ENCODE measurements at places on chromosomes 12 and 14.

DNA sequence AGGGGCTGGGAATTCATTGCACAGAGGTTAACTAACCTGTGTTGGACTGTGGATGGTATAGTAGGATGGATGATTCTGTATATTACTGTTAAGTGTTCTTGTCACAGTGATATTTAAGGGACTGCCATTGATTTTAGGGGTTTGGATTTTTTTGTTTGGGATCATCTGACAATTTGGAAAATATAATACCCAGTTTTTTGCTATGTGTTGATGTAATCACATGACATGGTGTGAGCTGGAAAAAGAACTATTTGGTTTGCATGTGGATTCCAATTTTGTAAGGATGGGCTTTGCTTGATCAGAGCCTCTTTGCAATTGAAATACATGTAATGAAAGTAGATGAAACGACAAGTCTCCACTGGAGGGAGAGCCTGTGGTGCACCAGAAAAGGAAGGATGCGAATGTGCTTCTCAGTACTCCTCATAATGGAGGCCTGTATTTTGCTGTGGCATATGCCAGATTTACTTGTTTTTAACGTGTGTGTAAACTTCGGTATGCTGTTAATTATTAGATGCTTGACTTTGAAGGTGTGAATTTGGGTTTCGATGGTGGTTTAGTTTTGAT lies 2.7 kb downstream of the DYRK2 start:
- peak; percentile 63 for DNase-seq

DNA sequence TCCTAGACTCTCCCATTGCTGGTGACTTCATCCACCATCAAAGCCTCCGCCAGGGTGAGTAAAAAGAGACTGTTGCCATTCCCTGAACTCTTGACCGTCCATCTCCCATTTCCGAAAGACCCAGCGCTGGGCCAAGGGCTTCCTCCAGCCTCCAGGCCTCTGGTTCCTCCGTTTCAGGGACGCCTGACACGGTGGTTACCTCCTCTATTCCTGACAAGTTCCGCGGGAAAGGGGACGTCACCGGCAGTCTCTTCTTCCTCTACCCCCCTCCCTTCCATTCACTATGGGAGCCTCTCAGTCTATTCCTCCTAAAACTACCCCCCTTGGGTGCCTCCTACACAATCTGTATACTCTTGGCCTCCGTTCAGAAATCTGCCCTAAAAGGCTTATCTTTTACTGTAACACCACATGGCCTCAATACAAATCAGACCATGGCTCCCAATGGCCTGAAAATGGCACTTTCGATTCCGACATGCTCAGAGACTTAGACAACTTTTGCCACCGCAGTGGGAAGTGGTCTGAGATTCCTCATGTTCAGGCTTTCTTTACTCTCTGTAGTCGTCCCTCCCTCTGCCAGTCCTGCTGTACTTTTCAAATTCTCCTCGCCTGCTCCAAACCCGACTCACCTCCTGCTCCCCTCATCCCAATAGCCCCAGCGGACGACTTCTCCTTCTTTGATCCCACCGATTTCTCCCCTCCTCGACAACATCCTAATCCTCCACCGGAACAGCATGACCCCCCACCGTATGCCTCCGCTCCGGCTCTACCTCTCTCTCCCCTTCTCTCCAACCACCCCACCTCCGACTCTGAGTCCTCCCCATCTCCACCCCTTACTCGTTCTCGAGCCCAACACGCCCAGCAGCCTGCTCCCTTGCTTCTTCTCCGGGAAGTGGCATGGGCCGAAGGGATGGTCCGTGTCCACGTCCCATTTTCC lies 70.4 kb downstream of the MOK start:
- no peak for DNase-seq

DNA sequence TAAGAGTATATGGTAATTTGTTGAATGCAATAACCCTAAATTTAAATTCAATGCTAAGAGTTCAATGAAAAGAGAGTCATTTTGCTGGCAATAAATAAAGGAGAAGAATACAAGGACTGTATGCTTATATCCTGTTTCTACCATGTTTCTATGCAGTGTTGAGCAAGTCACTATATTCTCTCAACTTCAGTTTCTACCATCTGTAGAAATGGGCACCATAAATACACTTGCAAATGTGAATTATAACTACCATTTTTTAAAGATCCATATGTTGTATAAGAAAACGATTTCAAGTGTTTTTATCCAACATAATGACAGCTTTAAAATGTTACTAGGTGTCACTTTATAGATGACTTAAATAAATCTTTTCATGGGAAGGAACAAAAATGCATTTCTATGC lies 170.3 kb downstream of the CEP128 start:
- DNase-seq: no peak

DNA sequence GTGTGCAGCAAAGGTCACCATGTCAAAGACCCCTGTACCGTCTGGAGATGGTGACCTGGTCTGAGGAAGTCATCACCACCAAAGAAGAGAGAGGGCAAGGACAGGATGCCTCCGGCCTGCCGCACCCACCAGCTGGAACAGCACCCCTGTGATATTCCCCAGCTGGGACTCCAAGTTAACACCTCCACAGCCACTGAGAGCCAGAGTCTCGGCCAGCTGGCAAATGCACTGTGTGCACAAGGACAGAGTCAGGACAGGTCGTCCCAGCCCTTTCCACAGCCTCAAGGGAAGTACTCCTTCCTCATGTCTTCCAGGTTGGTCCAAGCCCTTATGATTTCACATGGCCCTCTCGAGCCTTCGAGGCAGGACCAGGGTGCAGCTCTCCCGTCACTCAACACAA lies 19.3 kb upstream of the FKBP4 start:
- DNase-seq: no peak

GRCh38 chr12:66152732-66153131 lies 17.1 kb downstream of the TMBIM4 start:
- DNase-seq: no peak

DNA sequence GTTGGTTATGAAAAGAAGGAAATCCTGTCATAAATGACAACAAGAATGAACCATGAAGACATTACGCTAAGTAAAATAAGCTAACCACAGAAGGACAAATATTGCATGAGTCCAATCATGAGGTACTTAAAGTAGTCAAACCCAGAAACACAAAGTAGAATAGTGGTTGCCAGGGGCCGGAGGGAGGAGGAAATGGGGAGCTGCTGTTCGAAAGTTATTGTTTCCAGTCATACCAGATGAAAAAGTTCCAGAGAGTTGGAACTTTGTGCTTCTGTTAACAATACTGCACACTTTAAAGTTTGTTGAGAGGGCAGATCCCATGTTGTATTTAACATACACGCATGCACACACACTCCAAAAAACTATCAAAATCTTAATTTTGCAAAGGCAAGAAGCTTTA lies 69.3 kb downstream of the COCH start:
- DNase-seq: no peak

- no peak for DNase-seq
Observed at GRCh38 chr12:31353750-31354708, 28.1 kb upstream of the SINHCAF start.

- DNase-seq: no peak
Observed at GRCh38 chr12:15797818-15798217, 8.6 kb upstream of the EPS8 start.

DNA sequence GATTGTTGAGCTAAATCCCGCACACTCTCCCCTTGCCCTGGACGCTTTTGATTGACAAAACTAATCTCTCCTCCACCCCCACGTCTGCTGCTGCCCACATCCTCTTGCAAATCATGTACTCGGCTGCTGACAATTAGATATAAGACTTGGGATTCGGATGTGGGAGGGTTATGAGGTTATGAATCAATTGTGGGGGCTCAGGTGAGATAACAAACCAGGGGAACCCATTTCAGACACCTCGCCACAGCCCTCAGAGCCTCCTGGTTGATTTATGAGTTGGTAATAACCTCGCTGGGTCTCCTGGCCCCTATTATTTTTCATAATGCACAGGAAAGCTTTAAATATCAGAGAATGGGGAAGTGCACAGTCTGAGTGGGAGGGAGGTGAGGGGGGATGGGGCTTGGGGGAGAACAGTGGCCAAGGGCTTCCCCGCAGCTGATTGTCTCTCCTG lies 449.9 kb downstream of the DPF3 start:
- DNase-seq: peak; percentile 40

DNA sequence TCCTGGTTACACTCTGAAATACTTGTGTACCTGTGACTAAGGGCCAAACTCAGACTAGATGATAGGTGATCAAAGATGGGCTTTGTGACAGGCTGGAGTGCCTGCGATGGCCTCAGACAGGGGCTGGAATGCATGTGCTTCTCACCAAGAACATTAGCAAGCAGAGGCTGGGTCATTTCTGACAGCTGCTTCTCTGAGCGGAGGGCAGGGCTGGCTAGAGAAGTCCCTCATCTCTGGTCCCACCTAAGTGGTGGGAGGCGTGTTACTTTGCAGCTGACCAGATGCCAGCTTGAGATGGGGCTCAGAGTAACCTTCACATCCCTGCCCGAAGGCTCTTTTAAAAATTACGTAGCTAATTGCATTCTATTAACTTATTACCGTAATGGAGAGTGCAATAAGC lies 106.8 kb upstream of the RTL1 start:
- no peak for DNase-seq

DNA sequence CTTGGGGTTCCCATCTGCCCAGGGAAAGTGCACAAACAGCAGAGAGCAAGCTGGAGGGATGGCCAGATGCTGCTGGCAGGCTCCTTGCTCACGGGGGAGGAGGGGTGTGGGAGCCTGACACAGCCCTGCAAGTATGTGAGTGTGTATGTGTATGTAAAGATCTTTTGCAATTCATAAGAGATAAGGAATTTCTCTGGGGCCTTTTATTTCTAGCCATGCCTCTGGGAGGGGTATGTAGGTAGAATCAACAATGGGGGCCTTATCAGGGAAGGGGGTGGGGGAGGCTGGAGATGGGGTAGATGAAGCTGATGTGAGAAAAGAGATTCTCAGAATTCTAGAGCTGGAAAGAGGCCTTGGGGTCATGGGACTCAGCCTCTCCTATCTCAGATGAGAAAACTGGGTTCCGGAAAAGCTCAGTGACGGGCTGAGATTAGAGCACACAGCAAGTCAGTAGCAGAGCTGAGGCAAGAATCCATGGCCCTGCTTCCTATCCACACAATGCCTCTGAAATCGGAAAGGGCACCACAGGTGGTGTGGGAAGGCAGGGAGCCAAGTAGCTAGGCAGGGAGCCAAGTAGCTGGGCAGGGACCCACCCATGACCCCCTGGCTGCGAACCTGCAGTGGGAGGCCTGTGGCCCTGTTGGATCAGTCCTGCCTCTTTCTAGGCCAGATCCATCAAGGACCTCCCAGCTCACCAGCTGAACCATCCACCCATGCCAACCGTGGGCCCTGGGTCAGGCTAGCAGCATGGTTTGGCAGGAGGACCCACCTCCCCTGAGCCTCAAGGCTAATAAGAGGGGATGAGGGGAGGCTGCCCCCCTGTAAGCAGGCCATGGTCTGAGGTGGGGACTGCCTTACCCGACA lies 54.7 kb downstream of the PLEKHG3 start:
- DNase-seq: no peak

- no peak for DNase-seq
Observed at GRCh38 chr12:91377436-91377835, 194.8 kb upstream of the DCN start.

- no peak for DNase-seq
Observed at GRCh38 chr12:31991146-31991545, 31.9 kb downstream of the RESF1 start.

DNA sequence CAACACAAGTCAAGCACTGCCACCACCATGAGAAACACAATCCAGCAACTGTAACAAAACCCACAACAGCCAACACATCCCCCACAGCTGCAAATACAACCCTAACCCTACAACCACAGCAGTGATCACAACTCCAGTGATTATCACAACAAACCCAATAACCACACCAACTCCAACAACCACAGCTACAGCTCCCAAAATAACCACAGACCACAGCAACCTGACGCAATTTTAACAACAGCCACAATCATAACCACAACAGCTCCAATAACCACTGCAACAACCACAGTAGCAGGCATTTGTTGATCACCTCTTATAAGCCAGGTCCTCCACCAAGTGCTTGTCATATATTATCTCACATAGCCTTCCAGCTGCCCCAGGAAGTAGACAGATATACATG lies 42.2 kb upstream of the FAM181A start:
- DNase-seq: no peak

DNA sequence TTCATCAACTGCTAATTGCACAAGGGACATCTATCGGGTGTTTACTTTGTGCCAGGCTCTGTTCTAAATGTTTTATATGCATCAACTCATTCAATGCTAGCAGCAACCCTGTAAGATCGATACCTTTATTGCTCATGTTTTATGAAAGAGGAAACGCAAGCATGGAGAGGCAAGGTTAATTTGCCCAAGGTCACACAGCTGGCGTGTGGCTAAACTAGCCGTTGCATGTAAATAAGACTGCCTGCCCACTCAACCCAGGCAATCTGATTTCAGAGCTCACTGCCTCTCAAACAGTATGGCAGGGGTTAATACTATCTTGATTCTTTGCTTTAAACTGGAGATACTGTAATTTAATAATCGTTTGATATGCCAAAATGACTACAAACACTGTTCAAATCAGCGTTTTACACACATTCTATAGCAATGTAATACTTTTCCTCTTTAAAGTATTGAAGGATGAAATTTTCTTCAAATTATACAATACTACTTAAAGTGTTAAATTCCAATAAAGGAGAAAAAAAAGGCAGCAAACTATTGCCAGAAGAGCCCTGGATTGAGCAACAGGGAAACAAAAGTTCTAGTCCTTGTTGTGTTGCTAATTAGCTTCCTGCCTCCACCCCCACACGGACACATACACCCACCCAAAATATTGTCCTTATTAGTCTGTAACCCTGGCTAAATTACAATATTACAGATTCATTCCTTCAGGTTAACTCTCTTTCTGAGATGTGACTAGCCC lies 39.1 kb upstream of the DHRS7 start:
- DNase-seq: no peak

GRCh38 chr12:78406828-78407227 lies 457.7 kb upstream of the SYT1 start:
- no peak for DNase-seq

- DNase-seq: no peak
Observed at GRCh38 chr14:70340002-70340401, 19.5 kb downstream of the COX16 start.
